ENCODE measurements at places on chromosomes 6 and 20.

DNA sequence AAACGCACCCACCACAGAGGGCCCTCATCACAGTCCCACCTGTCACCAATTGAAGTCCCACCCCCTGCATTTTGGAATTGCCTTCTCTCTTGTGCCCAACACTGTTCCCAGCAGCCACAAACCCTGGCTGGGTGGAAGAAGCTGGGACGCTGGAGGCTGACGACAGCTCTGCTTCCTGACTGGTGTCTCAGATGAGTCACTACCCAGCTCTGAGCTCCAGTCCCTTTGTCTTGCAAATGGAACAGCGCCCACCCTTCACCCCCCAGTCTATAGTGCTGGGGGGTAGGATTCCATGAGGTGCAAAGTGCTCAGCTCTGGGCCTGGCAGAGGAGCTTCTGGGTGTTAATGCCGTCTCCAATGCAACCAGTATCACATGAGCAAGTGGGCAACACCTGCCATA, 85.3 kb downstream of the DLGAP4 start:
- no peak for DNase-seq

DNA sequence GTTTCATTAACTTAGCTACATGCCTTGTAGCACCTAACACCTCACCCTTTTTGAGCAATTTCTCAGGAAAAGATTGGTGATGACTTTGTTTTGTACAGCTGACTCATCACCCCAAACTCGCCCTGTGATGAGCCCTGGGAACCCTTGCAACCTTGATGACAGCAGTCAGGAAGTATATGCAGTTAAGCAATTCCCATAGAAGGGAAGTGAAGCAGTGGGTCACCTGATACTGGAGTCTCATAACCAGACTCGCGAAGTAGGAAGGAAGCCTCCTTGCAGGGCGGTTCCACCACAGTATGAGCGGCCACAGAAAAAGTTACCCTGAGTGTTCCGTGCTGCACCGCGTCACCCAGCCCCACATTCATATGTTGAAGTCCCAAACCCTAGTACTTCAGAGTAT, 82.0 kb upstream of the EDN1 start:
- DNase-seq, result no peak

GRCh38 chr6:123030282-123030681, 34.2 kb downstream of the CLVS2 start:
- DNase-seq, result no peak

DNA sequence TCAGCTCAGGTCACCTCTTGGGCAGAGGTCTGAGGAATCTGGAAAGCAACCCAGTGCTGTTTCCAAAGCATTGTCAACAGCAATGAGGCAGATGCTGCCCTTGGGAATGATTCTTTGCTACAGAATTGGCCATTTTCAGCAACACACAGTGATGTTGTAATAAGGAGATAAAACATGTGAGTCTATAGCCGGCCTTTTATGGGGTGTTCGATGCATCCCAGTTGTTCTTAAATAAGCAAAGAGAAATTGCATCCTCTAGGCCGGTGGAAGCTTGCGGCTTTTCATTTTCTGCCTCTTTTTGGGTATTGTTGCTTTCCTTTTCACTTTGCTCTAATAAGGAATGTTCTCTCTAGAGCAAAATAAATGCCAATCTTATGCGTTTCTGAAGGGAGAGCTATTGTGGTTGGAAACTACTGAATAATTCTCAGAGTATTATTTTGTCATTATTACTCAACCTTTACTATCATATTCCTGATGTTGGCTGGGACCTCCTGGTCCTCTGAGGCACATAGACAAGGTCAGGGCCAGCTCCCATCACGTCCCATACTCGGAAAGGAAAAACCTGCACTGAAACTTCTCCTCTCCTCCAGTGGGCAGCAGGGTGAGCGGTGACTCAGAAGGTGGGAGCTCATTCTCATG, 214.2 kb downstream of the CDH26 start:
- no peak for DNase-seq

DNA sequence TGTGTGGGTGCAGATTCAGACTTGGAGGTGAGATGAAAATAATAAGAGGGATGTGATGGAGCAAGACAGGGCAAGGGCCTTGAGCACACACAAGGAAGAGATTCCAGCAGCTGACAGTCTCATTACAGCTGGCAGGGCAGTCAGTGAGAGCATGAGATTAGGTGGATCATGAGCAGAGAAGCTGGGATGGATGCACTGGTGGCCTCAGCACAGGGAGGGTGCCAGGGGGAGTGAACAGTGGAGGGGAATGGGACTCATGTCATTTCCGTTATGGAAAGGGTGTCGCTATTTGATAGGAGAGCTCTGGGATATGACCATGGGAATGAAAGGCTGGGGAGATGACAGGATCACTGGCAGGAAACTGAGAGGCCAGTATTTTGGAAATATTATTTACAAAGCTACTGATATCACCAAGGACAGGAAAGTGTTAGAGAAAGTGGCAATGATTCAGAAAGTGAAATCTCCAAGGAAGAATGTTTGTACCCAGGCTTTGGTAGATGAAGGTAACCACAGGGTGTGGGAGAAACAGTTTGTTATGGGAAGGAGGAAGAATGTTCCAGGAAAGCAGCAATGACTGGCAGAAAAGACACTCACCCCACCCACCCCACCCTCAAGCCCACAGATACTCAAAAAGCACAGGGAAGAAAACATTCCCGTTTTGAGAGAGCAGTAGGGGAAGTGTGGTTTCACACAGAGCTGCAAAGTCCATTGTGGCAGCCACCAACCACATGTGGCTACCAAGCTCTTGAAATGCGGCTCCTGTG, 214.7 kb upstream of the PROKR2 start:
- DNase-seq, result no peak

DNA sequence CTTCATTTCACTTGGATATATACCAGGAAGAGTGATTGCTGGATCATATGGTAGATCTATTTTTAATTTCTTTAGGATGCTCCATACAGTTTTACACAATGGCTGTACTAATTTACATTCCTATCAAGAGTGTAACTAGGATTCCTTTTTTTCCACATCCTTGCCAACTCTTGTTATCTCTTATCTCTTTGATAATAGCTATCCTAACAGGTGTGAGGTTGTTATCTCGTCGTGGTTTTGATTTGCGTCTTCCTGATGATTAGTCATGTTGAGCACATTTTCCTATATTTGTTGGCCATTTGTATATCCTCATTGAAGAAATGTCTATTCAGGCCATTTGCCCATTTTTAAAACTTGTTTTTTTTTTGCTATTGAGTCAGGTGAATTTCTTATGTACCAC, 552.4 kb downstream of the RFPL4B start:
- no peak for DNase-seq

DNA sequence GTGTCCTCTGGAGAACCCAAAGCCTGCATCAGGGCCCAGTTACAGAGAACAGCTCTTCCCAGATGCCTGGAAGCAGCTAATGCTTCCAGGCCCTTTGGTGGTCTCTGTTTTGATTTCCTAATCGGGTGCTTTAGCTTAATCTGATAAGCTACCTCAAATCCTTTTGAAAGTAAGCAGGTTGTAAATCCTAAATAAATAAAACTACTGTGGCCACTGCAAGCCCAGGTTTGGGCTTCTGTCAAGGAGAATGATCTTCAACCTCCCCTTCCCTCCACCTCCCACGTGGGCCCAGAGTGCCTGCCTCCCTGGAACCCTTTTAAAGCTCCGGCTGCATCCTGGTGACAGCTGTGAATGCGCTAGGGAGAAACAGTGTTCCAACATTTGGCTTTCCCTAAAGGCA, 25.2 kb upstream of the FYN start:
- DNase-seq, result no peak
